ENCODE measurements at places on chromosomes 5 and 9. TPM values are rescaled to one million over a fixed set of nuclear protein-coding genes. Genes with fewer than 3 reads are reported as not detected.

- DNase-seq, result no peak
These were observed 35.7 kb upstream of the NTNG2 start for GRCh38 chr9:132125944-132126679.

- no peak for DNase-seq
These were observed 7.6 kb upstream of the PRRC2B start for GRCh38 chr9:131386281-131386680.

DNA sequence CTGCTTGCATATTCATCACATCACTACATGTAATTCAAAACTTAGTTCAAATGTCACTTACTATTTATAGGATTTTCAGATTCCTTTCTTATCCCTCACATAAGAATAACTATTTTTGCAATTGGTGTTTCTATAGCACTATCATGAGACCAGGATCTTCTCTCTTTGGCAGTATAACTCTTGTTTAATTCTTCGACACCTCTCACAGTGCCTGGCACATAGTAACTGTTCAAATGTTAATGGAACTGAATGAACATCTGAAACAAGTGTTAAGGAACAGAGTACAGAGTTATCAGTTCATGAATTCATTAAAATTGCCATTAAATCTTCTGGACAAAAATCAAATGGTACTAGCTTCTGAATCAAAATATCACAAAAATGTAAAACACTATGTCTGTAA lies 40.0 kb downstream of the FBXL17 start:
- DNase-seq, result no peak

BTNL8 gene
- total RNA-seq, result 0.27 TPM

GRCh38 chr5:68379275-68380036 lies 163.9 kb downstream of the PIK3R1 start:
- DNase-seq, result no peak

DNA sequence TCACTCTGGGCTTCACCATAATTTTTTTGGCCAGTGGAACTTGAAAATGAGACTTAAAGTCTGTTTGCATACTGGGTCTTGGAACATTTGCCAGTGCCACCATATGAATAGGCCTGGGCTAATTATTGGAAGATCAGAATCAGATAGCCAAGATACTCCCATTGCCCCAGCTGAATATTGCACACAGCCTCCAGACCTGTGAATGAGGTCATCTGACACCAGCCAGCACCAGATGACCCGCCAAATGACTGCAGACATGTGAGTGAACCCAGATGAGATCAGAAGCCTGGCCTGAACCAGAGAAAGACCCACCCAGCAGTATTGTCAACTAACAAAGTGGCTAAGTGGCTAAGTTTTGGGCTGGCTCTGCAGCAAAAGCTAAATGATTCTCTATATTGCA lies 220.5 kb upstream of the MPDZ start:
- DNase-seq, result peak; percentile 27

Measured in left ventricle myocardium superior (tissue), 1 donor.